ENCODE measurements at places on chromosomes 7 and 10.
A peak's percentile ranks its signal among the peaks of the same experiment; 100 is the strongest.

DNA sequence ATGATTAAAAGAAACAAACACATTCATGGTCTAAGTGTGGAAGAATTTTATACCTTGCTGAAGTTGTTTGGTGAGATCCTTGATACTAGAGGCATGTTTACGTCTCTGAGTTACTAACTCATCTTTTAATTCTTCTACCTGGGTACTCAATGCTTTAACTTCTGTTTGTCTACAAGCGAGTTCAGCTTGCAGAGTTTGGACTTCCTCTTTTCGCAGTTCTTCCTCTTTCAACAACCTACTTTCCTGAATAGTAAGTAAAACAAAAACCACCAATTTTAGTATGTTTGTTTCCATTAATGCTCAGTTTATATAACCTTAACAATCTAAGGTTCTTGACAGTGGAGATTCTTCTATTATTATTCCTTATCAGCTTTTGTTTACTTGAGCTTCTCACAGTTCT lies 42.9 kb downstream of the CCDC186 start:
- no peak for DNase-seq

GRCh38 chr7:157193274-157193673 lies 54.5 kb downstream of the UBE3C start:
- no peak for DNase-seq

GRCh38 chr10:119383174-119383856 lies 159.2 kb downstream of the RGS10 start:
- no peak for DNase-seq

DNA sequence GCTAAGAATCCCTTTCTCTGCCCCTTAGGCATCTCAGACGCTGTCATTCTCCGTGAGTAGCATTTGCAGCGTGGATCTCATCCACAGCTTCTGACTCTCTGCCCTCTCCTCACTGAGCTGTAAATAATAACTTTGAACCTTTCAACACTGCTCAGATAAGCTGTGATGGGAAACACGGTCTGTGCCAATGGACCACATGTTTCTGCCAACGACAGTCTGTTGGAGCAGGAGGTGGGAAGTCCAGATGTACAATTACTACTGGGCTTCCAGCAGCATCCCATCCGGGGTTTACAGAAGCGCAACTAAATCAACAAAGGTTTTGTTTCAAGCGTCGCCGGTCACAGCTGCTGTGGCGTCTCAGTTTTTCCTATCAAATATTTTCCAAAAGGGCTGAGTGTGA lies 1110.6 kb downstream of the TYW1 start:
- DNase-seq: no peak

DNA sequence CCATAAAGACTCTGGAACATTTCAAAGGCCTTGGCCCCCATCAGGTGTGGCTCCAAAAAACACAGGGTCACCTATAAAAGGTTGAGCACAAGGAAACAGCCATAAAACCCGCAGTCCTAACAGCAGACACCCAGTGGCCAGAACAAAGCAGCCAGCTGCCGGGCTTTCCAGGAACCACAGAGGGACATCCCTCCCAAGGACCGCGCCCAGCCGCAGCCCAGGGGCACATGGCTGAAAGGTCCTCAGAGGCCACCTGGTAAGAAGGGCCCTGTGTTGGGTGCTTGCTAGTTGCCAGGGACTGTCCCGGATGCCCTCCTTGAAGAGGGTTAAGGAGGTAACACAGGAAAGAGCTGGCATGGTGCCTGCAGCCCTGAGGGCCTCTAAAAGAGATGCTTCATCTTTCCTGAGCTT lies 32.7 kb downstream of the KCNMA1 start:
- no peak for DNase-seq

- no peak for DNase-seq
Measured at GRCh38 chr7:100159099-100159623, 638 bp upstream of the TRAPPC14 start.

DNA sequence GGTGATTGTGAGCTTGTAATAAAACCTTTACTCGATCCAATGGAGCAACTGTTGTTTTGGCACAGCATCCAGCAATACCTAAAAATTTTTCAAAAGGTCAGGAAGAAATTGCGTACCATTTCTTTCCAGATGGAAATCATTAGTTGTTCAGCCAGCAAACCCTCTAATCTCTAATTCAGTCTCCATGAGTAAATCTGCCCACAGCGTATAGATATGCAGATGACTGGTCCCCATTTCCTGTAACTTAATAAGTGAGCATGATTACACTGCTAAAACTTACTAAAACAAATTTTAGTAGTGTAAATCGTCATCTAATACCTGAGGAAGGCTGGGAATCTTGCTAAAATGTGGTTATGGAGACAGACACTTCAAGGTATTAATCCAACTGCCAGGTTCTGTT lies 10.6 kb downstream of the SLC25A16 start:
- no peak for DNase-seq

- DNase-seq: peak; percentile 7
Measured at GRCh38 chr7:122219253-122219865, 75.3 kb upstream of the AASS start.

DNA sequence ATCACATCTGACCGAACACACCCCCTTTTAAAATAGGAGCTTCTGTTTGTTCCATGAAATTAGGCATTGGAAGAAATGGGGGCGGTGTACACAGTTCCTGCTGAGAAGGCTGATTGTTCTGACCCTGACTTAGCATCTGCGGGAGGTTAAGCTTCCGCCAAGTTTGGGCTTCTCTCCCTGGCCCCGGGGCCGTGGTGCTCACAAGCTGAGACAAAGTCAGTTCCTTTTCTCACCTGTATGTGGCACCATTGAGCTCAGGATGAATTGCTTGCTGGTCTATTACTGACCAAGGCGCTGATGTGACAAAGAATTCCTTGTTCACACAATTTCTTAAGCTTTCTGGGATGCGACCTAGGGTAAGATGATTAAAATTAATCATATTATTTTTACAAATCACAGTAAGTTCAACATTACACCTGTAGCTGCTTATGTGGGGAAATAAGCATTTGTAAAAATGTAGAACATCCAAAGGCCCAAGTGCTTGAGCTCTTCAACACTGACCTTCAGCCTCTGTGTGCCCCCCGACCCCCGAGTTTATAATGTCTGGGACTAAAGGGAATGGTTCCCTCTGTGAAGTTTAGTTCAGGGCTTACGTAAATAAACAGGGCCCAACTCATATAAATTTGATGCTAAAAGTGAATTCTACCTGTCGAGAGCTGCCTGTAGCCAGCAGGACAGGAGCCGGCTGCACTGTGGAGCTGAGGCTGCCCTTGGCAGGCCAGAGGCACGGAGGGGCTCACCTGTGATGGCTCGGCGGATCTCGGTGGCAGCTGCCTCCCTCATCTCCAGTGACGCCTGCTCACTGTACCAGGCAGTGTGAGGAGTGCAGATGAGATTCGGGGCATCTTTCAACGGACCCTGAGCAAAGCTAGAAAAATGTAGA lies 50.8 kb downstream of the ZRANB1 start:
- no peak for DNase-seq

- no peak for DNase-seq
Measured at GRCh38 chr10:725786-726185, 36.3 kb upstream of the DIP2C start.

DNA sequence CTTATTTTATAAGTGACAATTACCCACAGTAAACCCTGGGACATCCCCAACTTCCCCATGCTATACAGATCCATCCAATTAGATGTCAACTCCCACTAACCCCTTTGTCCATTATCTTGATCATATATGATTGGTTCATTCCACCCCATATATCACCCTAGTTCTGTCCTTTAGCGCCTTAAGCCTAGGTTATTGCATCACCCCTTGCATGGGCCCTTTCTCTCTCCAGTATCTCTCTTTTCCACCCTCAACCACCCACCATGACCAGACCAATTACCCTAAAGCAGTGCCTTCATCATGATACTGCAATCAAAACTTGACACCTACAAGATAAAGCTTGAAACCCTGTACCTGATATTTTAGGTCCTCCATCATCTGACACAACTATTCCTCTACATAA lies 37.9 kb upstream of the GATAD1 start:
- no peak for DNase-seq

DNA sequence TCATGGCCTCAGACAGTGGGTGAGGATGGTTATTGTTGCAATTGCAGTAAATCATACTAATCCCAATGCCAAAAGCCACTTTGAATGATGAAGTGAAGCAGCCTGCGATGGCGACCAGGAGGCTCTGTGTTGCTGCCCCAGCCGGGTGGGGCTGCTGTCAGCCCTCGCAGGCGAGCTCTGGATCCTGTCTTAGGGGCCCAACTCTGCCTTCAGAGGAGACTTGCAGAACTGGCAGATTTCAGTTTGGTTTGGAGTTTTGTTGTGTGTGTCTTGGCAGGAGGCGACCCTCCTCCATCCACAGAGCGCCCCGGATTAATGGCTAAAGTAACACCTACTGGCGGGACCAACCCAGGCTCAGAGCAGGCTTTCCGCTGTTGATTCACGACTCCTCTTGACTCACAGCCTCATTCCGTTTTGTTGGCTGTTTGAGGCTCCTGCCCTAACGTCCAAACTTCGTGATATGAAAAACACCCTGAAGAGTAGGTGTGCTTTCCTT lies 67.9 kb upstream of the BMPER start:
- no peak for DNase-seq

- DNase-seq: no peak
Measured at GRCh38 chr7:39035903-39036302, 58.2 kb downstream of the POU6F2 start.

- DNase-seq: no peak
Measured at GRCh38 chr7:111711426-111712065, 149.3 kb upstream of the IMMP2L start.

- DNase-seq: no peak
Measured at GRCh38 chr10:124691002-124691401, 53.2 kb downstream of the FAM53B start.

DNA sequence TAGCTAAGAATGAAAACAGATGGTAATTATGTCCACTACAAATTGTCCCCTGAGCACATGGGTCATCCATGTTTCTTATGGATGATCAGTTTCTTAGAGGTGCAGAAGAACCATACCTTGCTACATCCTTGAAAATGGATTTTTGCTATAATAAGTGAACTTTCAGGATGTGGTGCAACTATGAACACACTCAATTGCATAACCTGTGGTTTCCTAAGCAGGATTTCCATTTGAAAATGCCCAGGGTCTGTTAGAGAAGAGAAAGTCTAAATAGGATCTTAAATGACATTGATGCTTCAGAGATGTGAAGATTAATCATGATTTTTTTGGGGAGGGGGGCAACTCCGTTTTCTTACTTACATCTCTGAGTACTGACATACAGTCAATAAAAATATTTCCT lies 39.6 kb upstream of the CACNB2 start:
- no peak for DNase-seq

GRCh38 chr7:95999481-95999880 lies 227.1 kb downstream of the DYNC1I1 start:
- DNase-seq: no peak

GRCh38 chr10:88926566-88927415 lies 25.8 kb downstream of the ACTA2 start:
- DNase-seq: no peak

- no peak for DNase-seq
Measured at GRCh38 chr10:29106287-29106686, 182.6 kb upstream of the LYZL1 start.

DNA sequence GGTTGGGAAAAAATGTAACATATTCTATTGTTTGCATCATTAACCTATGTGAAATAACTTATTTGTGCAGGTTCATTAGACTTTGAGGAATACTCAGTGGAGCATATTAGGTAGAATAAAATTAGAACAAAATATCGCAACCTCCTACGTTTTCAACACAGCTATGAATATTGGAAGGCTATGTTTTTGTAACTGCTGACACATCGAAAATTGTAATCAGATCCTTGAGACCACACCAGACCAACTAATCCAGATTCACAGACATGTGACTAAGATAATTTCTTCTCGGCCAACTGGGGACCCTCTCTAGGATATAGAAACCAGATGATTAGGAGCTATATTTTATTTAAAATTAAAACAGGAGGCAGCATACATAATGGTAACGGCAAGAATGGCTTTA lies 77.5 kb upstream of the VWC2 start:
- no peak for DNase-seq

DNA sequence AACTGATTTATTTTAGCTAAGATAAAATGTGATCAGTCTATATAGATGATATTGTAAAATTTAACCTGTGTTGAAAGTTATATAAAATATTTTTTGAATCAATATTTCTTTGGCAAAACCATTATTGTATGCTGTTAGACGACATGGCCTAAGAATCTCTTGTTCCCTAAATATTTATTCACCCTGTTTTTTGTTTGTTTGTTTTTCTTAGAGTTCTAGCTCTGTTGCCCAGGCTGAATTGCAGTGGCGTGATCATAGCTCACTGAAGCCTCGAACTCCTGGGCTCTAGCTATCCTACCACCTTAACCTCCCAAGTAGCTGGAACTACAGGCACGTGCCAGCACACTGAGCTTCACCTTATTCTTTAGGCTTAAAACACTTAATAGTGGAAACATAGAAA lies 410.7 kb downstream of the ARL4A start:
- no peak for DNase-seq

GRCh38 chr7:5614600-5614999 lies 166.9 kb downstream of the RNF216 start:
- no peak for DNase-seq

GRCh38 chr10:114714281-114714741 lies 56.2 kb upstream of the ABLIM1 start:
- DNase-seq: no peak

- no peak for DNase-seq
Measured at GRCh38 chr10:75303045-75303777, 67.5 kb upstream of the COMTD1 start.

- DNase-seq: no peak
Measured at GRCh38 chr7:69749372-69749979, 151.2 kb downstream of the AUTS2 start.

GRCh38 chr7:39099146-39099545 lies 121.4 kb downstream of the POU6F2 start:
- no peak for DNase-seq

DNA sequence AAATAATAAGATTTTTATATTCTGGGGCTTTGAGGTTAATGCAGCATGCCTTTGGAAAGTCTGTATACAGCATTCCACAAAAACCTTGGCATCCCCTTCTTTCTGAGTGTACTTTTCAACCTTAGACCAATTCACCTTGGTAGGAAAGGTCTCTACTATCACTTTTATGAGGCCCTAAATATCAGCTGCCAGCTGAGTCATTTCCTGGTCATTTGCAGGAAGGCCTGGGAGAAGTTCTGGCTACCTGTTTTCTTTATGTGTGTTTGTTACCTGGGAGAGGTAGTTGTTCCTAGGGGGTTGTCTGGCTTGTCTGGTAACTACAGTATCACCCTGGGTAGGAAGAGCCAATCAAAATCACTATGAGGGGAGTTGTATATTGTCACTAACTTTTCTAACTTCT lies 4.1 kb downstream of the SPAM1 start:
- no peak for DNase-seq

DNA sequence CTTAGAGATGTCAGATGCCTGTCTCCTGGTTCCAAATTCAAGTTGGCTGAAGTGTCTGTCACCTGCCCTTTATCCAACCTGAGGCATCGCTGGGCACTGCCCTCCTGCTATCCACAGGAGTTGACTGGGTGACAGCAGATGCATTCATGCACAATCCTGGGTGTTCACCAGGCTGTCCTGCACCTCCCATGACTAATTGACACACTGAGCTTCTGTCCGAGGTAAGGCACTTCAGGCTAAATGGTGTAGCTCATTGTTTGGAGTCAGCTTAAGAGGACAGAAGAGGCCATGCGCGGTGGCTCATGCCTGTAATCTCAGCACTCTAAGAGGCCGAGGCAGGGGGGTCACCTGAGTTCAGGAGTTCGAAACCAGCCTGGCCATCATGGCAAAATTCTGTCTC lies 2.4 kb downstream of the UCMA start:
- DNase-seq: no peak

Data from NCI-H2107 (cell line).